ENCODE measurements at places on chromosomes 5 and 9.

DNA sequence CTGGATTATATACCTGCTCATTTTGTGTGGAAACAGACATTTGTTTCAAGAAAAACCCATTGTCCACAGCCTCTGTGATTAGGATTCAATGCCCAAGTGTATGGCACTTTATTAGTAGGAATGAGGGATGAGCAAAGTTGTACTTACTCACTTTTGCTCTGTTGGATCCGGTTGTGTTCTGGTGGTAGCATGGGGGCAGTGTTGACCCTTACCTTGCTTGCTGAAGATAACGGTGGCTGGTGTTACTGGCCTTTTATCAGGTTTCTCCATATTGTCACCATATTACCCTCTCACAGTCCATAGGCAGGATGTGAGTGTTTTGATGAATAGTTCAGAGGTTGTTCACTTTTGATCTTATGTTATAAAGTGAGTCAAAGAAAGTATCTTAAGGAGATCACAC, 42.7 kb upstream of the NUDT12 start:
- no peak for DNase-seq

- DNase-seq, result no peak
Measured at GRCh38 chr5:98556712-98557111, 216.8 kb upstream of the RGMB start.

- no peak for DNase-seq
Measured at GRCh38 chr9:117101008-117101407, 313.8 kb downstream of the ASTN2 start.

DNA sequence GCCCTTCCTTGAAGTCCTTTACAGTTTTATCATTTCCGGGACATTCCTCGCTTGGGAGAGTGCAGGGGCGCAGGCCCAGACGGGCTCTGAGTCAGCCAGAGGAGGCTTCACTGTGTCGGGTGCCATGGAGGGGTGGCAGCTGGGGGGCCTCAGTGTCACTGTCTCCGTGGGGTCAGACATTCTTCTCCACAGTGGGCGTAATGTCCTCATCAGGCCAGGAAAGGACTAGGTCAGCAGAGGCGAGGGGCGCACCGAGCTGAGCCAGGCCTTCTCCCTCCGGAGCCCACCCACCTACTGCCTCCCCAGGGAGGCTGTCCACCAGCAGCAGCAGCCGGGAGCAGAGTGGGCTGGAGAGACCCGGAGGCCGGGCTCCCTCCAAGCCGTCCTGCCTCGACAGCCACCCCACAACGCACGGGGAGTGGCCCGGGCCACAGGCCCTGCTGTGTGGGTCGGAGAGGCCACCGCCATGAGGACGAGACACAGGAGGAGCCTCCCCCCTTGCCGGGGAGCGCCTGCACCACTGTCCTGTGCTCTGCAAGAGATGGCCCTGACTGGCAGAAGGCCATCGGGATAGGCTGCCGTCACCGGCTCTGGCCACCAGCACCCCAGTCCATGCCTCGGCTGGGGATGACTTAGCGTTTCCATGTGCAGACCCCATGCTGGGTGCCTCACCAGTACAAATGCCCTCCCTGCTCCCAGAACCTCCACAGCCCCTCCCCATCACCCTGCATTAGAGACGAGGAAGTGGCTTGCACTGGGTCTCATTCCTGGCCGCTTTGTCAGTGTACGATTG, 26.5 kb downstream of the SARDH start:
- DNase-seq, result no peak

Data from breast epithelium (tissue), 4 donors.